ENCODE measurements at places on chromosomes 4 and X.
A peak's percentile ranks its signal among the peaks of the same experiment; 100 is the strongest.

DNA sequence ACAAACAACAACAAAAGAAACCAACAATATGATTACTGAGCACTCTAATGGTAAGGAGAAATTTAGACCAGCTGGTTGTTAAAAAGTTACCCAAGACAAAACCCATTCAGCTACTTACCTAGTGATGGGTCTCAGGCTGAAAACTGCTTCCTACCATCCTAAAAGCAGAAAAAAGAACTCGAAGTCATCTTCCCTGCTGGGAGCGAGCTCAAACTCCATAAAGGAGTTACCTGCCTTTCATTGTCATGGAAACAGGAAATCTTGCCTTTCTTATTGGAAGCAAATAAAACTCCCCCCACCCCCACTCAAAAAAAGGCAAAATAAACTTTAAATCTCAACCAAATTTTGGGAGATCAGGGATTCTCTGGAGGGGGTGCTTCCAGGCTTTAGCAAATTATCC is 1478.3 kb downstream of the C4orf33 start:
- DNase-seq, result no peak

DNA sequence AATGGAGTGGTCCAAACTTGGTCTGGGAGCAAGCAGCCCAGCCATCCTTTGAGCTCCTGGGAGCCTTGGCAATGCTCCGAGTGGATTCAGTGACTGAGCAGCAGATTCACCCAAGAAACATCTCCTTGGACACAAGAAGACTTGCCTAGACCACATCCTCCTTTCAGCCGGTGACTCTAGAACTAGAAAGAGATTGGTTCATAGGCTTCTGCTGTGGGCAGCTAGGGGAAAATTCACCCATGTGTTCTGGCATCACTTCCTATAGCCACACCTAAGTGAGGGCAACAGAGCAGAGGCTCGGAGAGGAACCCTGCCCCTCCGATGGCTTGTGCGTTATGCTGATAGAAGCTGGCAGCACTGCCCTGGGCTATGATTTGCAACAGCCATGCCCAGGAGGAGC is 16.0 kb downstream of the ZNF275 start:
- DNase-seq, result no peak

- no peak for DNase-seq
Observed at GRCh38 chrX:95291561-95291960, 1393.1 kb upstream of the DIAPH2 start.

DNA sequence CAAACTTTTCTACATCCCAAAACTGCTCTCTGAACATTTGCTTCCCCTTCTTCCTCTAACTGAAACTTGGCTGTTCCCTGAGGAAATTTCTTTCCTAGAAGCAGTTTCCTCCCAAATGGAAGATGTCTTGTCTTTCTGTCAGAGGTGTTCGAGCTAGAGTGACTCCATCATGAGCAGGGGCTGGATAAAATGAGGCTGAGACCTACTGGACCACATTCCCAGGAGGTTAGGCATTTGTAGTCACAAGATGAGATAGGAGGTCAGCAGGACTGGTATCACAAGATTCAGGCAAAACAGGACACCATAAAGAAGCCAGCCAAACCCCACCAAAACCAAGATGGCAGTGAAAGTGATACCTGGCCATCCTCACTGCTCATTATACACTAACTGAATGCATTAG is 35.8 kb upstream of the PGRMC2 start:
- DNase-seq, result no peak

DNA sequence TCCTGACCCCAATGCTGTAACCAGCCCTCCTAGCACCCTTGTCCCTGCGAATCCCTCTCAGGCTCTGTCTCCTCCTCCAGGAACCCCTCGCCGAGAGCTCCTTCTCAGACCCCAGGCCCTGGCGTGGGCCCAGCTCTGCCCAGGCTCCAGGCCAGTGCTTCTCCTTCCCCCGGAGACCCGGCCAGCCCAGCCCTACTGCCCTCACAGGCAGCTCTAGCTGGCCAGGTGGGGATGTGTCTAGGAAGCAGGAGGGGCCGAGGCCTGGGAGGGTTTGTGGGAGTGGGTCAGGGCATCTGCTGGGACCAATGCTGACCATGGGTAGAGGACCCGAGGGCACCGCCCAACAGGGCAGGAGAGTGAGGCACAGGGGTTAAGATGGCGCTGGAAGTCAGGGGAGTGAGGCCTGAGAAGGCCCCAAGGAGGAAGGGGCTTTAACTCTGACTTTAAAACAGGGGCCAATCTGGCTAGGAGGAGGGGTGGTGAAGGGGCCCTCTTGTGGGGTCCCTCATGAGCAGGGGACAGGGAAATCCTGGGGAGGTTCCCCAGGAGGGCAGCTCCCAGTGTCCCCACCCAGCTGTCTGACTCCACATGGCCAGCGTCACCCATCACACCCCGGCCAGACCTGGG is 64.7 kb upstream of the NKX1-1 start:
- DNase-seq, result no peak

DNA sequence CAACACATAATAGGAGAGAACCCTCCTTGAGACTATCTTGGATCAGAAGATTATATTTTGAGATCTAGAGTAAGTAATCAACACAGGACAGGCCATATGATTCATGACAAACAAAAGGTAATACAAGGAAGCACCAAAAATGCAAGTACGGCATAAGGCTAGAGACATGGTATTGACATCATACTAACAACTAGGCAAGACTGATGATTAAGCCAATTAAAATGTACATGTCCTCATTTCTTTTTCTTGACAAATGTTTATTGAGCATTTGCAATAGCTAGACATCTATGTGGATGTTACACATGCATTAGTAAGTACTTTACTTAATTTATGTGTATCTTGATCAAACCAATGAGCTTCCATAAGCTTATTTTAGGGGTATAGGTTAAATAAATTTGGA is 695.7 kb upstream of the GALNTL6 start:
- DNase-seq, result no peak

- no peak for DNase-seq
Observed at GRCh38 chr4:146814750-146815149, 130.9 kb downstream of the TTC29 start.

DNA sequence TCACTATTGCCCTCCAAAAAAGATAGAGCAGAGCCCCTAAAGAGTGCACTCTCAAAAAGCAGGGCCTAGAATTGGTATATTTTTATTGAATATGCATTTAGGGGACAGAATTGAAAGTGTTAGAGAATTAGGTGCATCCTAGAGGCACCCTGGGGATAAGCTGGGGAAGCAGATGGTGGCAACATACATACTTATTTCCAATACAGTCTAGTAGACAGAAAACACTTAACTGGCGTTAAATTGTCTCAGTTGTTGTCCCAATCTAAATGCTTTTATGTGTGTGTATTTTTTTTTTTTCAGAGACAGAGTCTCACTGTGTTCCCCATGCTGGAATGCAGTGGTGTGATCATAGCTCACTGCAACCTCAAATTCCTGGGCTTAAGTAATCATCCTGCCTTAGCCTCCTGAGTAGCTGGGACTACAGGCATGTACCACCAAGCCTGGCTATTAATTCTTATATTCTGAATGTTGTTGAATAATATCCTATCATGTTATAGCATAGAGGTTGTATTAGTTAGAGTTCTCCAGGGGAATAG is 481.8 kb downstream of the GRXCR1 start:
- no peak for DNase-seq

- DNase-seq, result no peak
Observed at GRCh38 chr4:32569861-32570260, 1849.7 kb downstream of the PCDH7 start.

- no peak for DNase-seq
Observed at GRCh38 chr4:168766604-168767316, 243.3 kb downstream of the CBR4 start.

DNA sequence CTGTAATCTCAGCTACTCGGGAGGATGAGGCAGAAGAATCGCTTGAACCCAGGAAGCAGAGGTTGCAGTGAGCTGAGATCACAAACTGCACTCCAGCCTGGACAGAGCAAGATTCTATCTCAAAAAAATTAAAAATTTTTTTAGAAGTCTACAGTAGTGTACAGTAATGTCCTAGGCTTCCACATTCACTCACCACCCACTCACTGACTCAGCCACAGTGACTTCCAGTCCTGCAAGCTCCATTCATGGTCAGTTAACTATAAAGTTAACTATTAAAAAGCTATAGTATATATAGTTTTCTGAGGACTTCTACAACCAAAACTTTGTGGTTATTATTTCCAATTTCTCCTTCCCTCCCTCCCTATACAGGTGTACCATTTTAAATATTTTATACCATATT is 34.7 kb upstream of the NEUROG2 start:
- no peak for DNase-seq

DNA sequence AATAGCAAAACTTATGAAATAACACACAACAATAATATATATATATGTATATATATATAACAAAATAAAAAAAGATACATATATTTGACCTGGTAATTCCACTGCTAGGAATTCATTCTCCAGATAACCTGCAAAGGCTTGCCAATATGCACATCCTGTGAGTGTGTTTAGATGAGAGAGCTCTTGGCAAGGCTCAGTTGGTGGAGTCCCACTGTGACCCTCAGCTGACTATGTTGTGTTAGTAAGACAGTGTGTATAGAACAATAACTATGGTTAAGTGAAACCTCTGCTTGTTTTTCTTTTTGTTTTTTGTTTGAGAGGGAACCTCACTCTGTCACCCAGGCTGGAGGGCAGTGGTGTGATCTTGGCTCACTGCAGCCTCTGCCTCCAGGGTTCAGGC is 39.5 kb upstream of the RBMX start:
- no peak for DNase-seq

GRCh38 chrX:56733459-56734046 is 4.5 kb downstream of the NBDY start:
- DNase-seq, result peak; percentile 41

DNA sequence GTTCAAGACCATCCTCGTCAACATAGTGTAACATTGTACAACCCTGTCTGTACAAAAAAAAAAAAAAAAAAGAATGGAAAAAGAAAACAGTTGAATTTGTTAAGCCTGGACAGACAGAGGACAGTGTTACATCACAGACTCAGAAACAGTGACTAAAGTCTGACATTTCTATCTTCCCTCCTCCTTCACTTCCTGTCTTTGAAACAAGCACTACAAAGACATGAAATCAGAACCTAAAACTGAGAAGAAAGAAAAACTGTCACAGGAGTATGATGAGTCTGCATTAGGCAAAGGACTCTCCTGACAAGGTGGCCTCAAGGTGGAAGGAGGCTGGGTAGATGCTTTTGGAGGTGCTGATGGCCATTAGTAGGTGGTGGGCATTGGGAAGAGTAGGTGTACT is 126.7 kb downstream of the RBM47 start:
- DNase-seq, result no peak

DNA sequence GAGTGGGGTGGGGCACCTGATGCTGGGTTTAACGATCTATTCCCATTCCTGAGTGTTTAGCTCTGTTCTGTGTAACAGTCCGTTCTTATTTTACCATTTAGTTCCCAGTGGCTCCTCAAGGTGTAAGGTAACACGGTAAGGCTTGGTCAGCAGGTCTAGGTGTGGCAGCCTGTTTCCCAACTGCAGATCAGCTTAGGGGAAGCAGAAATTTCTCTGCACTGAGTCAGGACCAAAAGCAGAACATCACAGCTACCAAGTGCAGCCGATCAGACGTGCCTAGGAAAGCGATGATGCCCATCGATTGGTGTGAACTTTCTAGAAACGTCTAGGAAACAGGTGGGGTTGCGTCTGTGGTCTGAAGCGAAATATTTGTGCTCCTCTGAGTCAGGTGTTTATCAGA is 240.1 kb downstream of the STIM2 start:
- DNase-seq, result no peak

DNA sequence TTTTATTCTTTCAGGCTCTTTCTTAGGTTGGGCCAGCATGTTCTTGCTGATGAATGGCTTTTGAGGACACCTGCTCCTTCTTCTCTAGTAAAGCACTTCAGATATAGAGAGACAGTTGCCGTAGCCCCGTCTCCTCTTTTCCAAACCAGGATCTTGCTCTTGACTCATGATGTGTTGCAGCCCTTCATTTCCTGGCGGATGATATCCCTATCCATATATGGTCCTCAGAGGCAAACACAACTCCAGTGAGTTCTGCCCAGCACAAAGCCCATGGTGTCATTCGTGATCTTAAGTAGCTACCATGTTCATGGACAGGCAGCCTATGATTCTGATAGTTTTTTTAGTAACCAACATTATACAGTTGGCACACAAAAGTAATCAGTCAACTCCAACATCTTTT is 59.8 kb upstream of the ACSL1 start:
- DNase-seq, result no peak

- no peak for DNase-seq
Observed at GRCh38 chr4:20326460-20326859, 74.8 kb downstream of the SLIT2 start.

GRCh38 chr4:115515772-115516171 is 402.4 kb upstream of the NDST4 start:
- no peak for DNase-seq

DNA sequence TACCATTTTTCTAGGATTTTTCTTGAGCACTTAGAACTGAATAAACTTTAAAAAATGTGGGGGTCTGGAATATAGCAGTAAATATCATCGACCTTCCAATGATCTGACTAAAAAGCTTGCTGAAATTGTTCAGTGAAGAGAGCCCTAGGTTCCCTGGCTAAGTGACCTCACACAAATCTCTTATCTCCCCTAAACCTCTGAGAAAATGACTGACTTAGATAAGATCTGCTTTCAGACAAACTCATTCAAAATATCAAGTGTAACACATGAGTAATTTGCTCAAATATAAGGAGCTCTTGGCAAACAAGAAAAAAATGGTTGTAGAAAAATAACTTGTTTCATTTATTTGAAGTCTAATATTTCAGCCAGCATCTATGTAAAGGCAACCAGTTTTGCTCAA is 441.7 kb upstream of the SLIT2 start:
- no peak for DNase-seq

DNA sequence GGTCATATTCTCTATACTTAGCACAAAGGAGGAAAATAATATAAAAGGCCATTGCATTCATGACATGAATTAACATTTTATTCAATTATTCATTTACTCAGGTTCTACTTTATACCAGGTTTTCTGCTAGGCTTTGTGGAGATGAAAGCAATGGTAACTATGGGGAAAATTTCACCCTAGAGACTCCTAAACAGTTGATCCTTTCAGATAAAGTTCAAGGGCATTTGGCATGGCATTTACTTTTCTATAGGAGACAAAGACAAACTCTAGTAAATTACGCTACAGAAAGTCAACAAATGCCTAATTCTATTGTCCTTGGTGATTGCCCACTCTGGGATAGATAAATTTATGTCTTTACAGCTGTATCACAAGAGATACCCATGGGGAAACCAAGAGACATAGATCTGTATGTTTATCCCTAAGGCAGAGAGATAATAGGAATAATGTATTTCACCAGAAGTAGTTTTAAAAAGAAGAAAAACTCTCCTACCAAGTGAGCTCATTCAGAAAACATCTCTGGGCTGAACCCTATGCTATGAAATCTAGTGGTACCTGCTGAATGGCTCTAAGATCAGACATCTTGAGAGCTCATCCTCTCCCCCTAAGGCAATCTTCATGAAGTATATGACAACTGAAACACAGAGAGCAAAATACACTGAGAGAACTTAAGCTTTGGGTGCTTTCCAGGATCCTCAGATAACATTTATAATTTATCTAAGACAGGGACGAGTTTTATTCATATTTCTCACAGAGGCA is 316.7 kb downstream of the ANTXR2 start:
- DNase-seq, result no peak

DNA sequence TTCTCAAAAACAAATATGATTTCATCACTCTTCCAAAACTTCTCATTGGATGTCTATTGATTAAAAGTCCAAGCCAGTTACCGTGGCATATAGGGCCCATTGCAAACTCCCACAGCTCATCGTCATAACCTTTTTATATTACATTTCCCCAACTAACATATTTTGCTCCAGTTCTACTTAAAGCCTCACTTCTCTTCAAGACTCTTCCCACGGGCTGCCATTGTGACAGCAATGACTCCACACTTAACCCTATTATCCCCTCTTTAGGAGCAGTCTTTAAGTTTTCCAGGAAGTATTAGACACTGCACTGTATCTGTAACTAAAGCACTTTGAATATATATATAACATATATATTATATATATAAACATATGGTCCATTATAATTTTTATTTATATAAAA is 44.5 kb downstream of the DTHD1 start:
- no peak for DNase-seq

Data from T follicular helper cell (primary cell).